ENCODE measurements at places on chromosomes 5 and 9.
A peak's percentile ranks its signal among the peaks of the same experiment; 100 is the strongest.

- DNase-seq = no peak
Measured at GRCh38 chr5:8288897-8289516, 420.1 kb downstream of the MTRR start.

- DNase-seq = no peak
Measured at GRCh38 chr9:16268067-16268881, 602.2 kb downstream of the BNC2 start.

DNA sequence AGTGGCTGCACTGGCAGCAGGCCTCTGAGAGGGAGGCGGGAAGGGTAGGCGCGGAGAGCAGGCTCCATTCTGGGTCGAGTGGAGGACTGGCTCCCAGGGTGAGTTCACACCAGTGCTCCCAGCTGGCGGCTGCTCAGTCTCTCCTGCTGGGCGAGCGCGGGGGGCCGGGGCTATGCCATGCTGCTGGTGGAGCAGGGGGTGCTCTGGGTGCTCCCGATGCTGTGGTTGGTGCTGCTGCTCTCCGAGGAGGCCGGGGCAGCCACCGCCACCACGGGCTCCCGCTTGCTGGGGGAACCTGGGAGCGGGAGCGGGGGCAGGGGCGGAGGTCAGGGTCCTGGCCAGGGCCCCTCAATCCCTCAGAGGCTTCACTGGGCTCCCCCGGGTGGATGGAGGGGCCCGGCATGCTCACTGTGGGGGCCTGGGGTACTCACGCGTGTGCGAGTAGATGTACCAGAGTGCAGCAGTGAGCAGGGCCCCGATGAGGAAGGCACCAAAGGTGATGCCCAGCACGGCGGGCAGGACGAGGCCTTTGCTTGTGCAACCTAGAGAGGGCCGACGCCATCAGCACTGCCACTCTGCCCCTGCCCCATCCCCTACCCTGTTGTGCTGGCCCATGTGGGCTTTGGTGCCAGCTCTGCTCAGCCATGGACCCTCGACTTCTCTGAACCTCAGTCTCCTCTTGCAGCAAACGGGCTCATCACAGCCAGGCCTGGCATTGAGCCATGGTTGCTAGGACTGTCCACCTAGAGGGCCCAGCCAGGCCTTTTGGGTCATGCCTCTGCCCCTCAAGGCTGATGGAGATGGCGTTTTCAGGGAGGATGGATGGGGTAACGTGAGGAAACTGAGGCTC, 13.1 kb downstream of the FPGS start:
- DNase-seq = no peak

DNA sequence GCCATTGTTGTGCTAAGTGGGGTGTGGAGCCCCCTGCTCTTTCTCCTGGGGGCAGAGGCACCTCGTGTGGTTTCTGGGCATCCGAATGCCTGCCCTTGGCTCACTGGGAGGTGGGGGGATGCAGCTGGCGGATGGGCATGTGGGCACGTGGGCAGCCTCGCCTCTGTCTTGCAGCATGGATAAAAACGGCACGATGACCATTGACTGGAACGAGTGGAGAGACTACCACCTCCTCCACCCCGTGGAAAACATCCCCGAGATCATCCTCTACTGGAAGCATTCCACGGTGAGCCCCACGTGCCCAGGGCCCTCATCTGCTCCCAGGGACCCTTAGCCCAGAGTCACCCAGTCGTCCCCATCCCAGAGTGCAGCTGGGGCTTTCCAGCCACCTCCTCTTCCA, 25.3 kb downstream of the PTGES2 start:
- no peak for DNase-seq

DNA sequence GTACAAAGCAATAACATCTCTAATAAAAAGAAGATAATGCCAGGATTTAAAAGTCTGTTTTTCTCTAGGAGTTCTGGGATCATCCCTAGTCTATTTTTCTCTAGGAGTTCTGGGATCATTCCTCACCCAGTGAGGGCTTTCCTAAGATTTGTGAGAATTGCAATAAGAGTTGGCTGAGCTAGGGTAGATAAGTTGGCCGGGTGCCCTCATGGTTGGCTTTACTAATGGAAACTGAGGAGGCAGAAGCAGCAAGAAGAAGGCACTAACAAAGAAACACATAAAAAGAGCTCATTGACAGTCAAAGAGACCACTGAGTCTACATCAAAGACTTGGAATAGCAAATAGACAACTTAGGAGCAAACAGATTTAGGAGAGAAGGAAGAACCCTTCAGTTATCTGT, 4.2 kb downstream of the SLC1A3 start:
- no peak for DNase-seq

DNA sequence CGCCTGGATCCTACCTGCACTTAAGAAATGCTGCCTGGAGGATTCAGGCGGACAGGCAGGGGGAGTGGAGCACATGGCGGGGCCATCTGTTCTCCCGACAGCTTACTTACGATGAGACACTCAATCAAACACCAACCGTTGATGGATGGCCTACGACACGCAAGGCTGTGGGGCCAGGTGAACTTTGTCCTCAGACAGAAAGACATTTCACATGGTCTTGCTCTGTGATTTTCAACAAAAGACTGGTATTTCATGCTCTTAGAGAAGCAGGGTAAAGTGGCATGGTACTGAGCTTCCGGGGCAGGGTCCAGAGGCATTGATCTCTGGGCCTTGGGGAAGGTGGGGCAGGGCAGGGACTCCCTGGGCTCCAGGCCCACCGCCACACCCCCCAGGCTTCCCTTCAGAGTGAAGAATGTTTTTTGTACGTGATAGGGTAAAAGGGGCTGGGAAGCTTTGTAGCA, 9.1 kb upstream of the OLFM1 start:
- no peak for DNase-seq

DNA sequence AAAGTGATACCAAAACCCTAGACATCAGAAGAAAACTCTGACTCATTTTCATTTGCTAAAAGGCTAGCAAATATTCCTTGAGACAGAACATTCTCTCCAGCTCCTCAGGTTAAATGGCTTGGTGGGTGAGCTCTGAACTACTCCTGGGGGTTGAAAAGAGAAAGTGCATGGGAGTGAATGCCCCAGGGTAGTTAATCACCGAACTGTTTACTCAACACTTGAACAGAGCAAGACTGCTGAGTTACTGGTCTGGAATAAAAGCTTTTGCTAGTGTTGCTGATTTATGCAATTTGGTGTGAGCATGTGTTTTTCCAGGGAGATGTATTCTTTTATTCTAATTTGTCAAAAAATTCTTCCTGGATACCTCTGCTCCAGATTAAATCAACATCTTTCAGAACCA, 88.3 kb upstream of the PRDM9 start:
- no peak for DNase-seq

GRCh38 chr5:160353379-160353778, 17.0 kb downstream of the C1QTNF2 start:
- no peak for DNase-seq

GRCh38 chr5:123285122-123286023, 137.8 kb downstream of the CEP120 start:
- no peak for DNase-seq

DNA sequence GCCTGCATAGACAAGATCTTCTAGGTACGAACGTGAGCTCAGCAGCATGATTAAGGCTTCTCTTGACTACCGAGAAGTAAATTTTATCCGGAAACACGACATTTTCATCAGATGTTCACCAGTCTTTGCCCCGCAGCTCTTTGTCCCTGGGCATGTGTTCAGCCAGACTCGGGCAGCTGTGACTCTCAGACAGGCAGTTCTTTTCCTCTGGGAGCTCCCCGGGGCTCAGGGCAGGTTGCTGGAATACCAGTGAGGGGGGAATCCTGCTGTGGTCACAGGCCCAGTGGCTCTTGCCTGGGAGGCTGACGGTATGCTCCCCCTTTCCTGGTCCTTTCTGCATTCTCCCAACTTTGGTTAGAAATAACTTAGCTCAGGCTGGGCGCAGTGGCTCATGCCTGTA, 186.1 kb downstream of the GNA14 start:
- no peak for DNase-seq

DNA sequence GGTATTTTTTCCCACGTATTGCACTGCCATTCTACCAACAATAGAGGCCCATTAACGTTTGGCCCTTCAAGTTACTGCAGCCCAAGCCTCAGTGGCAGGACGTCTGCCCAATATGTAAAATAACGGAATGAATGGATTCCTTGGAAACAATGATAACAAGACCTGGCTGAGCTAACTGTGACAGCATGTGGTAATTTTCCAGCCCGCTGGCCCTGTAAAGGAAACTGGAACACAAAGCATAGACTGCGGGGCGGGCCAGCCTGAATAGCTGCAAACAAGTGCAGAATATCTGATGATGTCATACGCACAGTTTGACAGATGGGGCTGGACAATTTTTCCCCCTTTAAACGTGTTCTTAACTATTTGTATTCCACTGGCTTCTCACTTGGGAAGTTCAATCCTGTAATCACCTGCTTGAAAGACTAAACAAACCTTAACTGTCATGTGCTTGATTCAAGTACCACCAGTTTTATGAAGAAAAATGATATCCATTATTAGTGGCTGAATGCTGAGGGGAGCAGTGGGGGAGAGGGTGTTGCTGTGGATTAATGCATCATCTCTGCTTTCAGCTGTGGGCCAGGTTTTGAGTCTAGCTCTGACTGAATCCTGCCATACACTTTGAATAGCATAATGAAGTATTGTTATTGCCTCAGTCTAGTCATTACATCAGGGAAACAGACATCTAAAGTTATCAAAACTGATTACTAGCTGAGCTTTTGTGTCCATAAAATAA, 323.9 kb downstream of the TMEM161B start:
- DNase-seq = no peak

GRCh38 chr9:138049085-138049778, 171.7 kb downstream of the CACNA1B start:
- no peak for DNase-seq

- no peak for DNase-seq
Measured at GRCh38 chr9:85599540-85600105, 142.1 kb downstream of the AGTPBP1 start.

- peak; percentile 16 for DNase-seq
Measured at GRCh38 chr9:78879324-78880100, 582.6 kb downstream of the PSAT1 start.

- DNase-seq = peak; percentile 64
Measured at GRCh38 chr5:14581891-14582796, 552 bp downstream of the OTULINL start.

DNA sequence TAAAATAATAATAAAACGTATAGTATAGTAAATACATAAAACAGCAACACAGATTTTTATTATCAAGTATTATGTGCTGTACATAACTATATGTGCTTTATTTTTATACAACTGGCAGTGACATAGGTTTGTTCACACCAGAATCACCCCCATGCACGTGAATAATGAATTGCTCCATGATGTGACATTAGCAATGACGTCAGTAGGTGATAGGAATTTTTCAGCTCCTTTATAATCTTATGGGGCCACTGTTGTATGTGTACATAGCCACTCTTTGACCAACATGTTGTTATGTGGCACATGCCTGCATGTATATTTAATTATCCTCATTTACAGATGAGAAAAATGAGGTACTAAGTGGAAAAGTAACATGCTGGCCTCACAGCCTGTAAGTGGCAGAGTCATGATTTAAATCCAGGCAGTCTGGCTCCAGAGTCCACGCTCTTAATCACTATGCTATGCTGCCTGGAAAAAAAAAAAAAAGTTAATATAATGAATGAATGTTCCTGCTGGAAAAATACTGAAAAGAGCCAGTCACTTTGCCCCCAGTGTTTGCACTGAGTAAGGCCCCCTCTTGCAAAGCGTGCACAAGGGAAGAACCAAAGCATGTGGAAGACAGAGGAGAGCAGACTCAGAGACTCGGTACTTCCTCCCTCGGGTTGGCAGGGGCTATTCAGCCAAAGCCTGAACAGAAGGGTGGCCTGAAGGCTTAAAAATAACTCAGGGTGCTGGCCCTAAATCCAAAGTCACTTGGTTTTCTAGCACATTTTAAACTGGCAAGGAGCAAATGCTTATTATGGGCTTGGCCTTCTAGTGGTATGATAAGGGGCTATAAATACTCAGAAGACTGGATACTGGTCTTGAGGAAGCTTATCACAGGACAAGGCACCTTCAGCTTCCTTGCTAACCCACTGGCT, 206.8 kb downstream of the GLIS3 start:
- DNase-seq = no peak

DNA sequence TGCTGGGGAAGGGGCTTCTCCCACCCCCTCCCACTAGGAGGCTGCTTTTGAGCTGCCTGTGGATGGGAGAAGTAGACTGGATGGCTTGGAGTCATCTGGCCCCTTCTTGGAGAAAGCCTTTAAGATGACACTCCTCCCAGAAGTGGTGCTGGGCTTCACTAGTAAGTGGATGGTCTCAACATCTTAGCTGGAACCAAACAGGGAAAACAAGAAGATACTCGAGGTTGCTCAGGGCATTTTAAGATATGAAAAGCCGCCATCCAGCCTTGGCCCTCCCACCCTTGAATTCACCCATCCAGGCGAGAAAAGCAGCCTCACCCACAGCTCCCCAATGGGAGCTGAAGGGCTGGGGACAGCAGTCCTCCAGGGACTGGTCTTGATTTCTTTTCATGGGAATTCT, 7.8 kb upstream of the SMIM32 start:
- no peak for DNase-seq

DNA sequence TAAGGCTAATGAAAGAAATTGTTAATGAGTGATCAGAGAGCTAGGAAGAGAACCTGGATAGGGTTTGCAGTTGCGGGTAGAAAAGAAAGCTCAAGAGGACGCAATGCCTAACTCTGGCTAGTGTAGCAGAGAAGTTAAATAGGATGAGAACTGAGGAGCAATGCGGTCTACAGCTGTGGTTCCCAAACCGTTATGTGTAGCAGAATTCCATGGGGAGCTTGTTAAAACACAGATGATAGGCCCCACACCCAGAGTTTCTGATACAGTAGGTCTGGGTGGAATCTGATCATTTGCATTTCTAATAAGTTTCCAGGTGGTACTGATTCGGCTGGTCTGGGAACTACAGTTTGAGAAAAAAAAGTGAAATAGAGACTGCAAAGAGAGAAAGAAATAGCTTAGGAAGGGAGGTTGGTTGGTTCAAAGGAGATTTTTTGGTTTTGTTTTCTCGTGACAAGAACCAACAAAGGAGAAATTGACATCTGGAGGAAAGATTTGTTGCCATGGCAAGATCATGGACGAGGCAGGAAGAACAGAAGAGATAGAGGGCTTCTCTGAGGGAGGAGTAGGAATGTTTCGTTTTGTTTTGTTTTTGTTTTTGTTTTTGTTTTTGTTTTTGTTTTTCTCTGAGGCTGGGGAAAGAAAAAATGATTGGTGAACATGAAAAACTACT, 276.1 kb downstream of the ARRDC3 start:
- DNase-seq = no peak

GRCh38 chr5:171575386-171575785, 155.9 kb downstream of the FGF18 start:
- no peak for DNase-seq

GRCh38 chr5:122063836-122064235, 14.2 kb downstream of the LOX start:
- no peak for DNase-seq

DNA sequence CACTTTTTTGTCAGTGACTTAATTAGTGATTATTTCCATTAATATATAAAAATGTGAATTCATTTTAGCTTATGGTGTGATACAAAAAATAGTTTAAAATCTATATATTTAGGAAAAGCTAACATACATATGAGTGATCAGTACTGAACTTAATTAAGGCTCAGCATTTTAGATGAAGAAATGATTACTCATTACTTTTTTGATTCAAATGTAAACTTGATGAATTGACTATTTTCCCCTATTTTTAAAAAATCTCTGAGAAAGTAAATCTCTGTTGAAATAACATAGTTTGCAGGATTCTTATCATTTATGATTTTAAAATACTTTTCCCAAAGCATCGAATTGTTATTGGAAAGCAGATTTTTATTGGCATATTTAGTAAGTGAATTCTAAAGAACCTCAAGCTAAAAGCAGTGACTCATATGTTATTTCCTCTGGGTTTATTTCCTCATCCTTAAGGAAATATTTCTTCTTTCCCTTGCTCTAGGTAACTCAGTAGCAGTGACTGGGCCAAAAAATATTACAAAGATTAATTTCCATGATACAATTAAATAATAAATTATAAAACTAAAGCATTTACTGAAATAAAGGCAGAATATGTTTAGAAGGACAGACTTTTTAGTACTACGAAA, 290.6 kb downstream of the FER start:
- DNase-seq = no peak
